ENCODE measurements at places on chromosomes 13 and 19.

- DNase-seq = no peak
These were observed 9.9 kb downstream of the SLC6A16 start for GRCh38 chr19:49315111-49315510.

DNA sequence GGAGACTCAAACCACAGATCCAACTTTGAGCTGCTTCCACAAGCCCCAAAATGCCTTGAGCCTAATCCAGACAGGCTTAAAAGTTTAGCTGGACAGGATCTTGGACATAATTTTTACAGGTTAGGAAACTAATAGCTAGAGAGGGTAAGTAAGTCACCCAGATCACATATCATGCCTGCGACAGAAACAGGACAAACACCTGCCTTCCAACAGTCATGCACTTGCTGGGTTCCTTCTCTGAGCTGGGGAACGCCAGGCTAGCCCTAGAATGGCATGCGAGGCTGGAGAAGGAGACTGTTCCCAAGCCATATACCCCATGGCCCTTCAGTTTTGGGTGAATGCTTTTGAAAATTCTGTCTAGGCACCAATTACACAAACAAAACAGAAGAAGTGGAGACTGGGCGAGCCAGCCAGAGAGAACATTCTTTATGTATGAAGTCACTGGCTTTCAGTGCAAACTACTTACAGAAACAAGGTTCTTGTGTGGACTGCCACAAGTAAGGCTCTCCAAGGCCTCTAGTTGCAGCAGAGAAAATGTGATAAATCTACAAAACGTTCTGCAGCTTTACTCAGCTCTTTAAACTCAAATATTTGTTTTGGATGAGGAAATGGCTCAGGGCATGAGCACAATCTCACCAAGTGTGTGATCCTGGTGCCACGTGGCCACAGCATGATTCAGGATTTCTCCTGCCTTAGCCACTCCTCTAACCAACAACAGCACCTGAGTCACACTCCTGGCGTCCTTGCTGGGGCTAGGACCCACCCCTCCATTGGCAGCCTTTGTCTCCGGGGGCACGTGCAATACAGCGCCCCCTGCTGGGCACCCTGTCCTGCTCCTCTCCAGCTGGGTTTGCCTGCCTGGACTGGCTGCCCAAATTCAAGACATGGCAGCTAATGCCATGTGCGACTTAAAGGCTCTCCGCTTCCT, 73.4 kb upstream of the UBL3 start:
- DNase-seq = peak; percentile 54

DNA sequence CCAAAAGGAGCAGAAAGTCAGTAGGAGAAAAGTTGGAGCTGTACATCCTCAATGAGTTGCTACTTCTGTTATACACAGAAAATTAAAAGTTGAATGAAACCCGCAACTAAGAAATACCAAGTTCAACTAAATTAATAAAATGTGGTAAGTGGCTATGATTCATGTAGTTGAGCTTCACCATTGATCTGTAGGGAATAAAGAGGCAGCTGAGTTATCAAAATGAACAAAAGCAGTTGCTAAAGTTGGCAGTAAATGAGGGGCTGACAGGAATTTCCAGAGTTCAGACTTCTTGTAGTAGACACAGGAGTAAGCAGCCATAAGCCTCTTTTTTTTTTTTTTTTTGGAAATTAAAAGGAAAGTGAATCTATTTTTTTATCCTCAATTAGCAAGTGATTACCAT, 234.6 kb downstream of the POSTN start:
- DNase-seq = no peak

- no peak for DNase-seq
These were observed 121.9 kb upstream of the TMTC4 start for GRCh38 chr13:100796463-100796862.

DNA sequence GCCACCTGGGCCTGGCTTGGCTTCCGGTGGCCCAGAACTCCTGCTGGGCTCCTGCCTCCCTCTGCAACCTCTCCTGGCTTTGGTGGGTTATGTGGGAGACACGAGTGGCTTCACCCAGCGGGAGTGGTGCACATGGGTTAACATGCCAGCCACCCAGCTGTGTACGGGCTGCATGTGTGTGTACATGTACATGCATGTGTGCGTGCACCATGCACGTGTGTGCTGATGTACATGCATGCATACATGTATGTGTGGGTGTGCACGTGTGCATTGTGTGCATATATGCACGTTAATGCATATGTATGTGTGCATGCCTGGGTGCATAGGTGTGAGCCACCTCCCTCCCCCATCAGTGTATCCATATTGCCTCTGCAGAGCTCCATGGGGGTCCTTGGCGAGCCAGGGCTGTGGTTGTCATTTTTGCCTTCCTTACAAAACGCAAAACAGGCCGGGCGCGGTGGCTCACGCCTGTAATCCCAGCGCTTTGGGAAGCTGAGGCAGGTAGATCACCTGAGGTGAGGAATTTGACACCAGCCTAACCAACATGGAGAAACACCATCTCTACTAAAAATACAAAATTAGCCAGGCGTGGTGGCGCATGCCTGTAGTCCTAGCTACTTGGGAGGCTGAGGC, 12.5 kb downstream of the GNA11 start:
- no peak for DNase-seq

DNA sequence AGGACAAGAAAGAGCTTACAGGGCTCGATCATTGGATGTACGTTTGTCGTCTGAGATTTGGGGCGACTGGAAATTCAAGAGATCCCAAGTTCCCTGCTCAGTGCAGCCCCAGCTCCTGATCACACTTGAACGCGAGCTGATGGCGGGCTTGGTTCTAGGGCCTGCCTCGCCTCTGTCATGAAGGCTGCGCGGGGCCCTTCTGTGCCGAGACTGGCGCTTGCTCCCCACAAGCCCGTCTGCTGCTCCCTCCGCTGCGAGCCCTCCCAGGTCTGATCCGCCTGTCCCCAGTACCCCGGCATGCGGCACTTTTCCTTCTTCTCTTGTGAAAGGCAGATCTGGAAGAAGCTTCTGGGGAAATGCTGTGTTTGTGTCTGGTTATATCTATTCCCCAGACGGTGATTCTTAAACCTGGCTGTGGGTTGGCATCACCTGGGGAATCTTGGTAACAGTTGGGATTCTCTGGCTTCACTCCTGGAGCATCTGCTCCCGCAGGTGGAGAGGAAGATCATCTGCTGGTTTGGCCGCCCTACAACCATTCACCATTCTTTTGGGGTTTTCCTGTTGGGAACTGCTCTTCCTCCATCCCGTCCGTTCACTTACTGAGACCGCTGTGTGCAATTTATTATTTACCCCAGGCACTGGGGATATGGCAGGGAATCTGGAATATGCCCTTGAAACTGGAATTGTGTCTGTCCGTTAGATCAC, 43.6 kb downstream of the SIPA1L3 start:
- DNase-seq = no peak

- DNase-seq = no peak
These were observed 59.1 kb upstream of the GPR183 start for GRCh38 chr13:99366075-99366987.
